Progenitor cell of endocrine pancreas (in vitro differentiated cells): ENCODE measurements at places on chromosomes 7 and 10. TPM values are rescaled to one million over a fixed set of nuclear protein-coding genes. Genes with fewer than 3 reads are reported as not detected.

ITGA8 gene
- 0.36 TPM in 1 of 2 replicates, not detected in the other for total RNA-seq

DNA sequence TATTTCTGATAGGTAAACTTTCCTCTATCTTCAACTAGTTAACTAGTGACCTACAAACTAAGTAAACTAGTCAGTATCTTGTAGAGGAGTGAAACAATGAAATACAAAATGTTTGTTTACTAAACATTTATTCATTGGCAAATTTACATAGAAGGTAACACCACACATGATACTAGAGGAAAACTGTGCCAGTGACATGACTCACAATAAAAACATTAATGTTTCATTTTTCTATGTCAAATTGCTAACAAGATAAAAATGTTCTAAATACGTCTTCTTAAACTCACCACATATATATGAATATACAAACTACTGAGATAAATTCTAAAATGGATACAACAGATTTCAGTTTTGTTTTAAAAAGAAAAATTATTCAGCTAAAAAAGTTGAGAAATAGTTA, 471.3 kb downstream of the PARD3 start:
- DNase-seq = no peak
- H3K4me1 ChIP-seq = peaks cover 31% of the 10 kb centered on the region
- H3K27me3 ChIP-seq = no peaks in the 10 kb centered on the region
- peaks cover 12% of the 10 kb centered on the region for H3K36me3 ChIP-seq
- no peak overlapping the region for H3K4me3 ChIP-seq
- H3K27ac ChIP-seq = no peak overlapping the region

- no peak overlapping the region for H3K4me3 ChIP-seq
- no peak for DNase-seq
- H3K27me3 ChIP-seq = no peaks in the 10 kb centered on the region
Measured at GRCh38 chr7:146826329-146826728, 709.7 kb downstream of the CNTNAP2 start.

DNA sequence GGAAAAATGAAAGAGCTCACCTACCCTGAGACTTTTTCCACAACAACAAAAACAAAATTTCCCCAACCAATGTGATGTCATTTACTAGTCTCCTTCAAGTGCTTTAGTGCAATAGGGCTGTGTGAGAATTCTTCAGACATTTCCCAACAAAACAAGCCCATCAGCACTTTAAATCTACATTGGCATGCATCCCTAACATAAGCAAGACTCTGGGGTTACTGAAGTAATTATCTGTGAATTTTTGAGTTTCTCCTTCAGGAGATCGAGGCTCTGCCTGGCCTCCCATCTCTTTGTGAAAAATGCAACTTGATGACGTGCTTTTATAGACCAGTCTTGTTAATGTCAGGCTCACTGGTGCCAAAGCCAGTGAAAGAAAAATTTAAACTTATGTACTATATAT, 255.6 kb downstream of the GFRA1 start:
- no peaks in the 10 kb centered on the region for H3K36me3 ChIP-seq
- no peak overlapping the region for H3K27ac ChIP-seq
- peaks cover 1% of the 10 kb centered on the region for H3K4me1 ChIP-seq
- H3K27me3 ChIP-seq = peaks cover 43% of the 10 kb centered on the region

- no peak overlapping the region for H3K4me3 ChIP-seq
- H3K27ac ChIP-seq = peak overlapping the region; percentile 92
- no peaks in the 10 kb centered on the region for H3K27me3 ChIP-seq
- peaks cover 20% of the 10 kb centered on the region for H3K4me1 ChIP-seq
Measured at GRCh38 chr7:135774284-135774683, 25.7 kb upstream of the FAM180A start.

- H3K4me1 ChIP-seq = peaks cover 2% of the 10 kb centered on the region
- no peak for DNase-seq
- H3K27ac ChIP-seq = no peak overlapping the region
Measured at GRCh38 chr10:6669269-6669859, 89.3 kb upstream of the PRKCQ start.

- peaks cover 7% of the 10 kb centered on the region for H3K4me1 ChIP-seq
- peaks cover 44% of the 10 kb centered on the region for H3K27me3 ChIP-seq
- no peaks in the 10 kb centered on the region for H3K36me3 ChIP-seq
- H3K4me3 ChIP-seq = no peak overlapping the region
- no peak for DNase-seq
Measured at GRCh38 chr7:74025146-74025545, 2.8 kb upstream of the ELN start.

- H3K4me1 ChIP-seq = peaks cover 3% of the 10 kb centered on the region
- no peak for DNase-seq
- peaks cover 12% of the 10 kb centered on the region for H3K27me3 ChIP-seq
- no peak overlapping the region for H3K4me3 ChIP-seq
Measured at GRCh38 chr10:91698258-91698657, 65.4 kb upstream of the PPP1R3C start.

- no peaks in the 10 kb centered on the region for H3K36me3 ChIP-seq
- H3K27ac ChIP-seq = no peak overlapping the region
- H3K27me3 ChIP-seq = no peaks in the 10 kb centered on the region
- no peak for DNase-seq
- H3K4me3 ChIP-seq = no peak overlapping the region
Measured at GRCh38 chr7:47689558-47689957, 107.6 kb upstream of the TNS3 start.

- no peak overlapping the region for H3K27ac ChIP-seq
- no peaks in the 10 kb centered on the region for H3K36me3 ChIP-seq
Measured at GRCh38 chr7:83936056-83936708, 258.4 kb downstream of the SEMA3A start.

DNA sequence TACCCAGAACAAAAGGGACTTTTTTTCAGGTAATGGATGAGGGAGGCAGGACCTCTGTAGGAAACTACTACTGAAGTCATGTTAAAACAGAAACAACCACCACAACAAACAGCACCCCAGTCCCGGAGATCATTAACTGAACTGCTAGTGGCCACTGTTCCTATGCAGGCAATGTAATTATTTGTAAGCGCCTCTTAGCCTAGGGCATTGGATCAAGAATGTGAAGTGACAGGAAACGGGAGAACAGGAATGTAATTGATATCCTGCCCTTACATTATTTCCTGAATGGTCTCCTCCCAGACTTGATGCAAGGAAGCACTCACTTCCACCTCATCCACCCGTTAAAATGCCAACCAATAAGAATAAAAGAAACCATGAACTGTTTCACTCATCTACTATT, 16.7 kb upstream of the GAD2 start:
- no peak for DNase-seq
- H3K36me3 ChIP-seq = peaks cover 2% of the 10 kb centered on the region
- no peak overlapping the region for H3K4me3 ChIP-seq
- no peaks in the 10 kb centered on the region for H3K4me1 ChIP-seq
- H3K27ac ChIP-seq = no peak overlapping the region

DNA sequence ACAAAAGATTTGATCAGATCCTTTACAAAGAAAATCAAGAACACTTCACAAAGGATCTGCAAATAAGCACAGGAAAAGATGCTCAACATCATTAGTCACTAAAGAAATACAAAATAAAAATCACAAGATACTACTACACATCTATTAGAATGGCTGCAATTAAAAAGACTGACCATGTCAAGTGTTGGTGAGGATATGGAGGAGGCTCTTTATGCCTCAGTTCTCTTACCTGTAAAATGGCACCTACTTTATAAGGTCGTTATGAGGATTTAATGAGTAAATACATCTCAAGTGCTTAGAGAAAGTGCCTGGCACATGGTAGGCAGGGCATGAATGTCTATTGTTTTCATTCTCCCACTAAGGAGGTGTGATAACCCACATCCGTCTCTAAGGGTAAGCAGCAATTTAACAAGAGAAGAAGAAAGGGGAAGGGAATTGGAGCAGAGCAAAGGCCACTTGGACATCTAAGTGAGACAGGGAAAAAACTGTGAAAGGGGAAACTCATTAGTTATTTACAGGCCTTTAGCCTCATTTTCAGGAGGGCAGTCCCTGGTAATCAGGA, 157.5 kb upstream of the NFE2L3 start:
- H3K27ac ChIP-seq = peak overlapping the region; percentile 88
- no peak for DNase-seq
- H3K27me3 ChIP-seq = no peaks in the 10 kb centered on the region
- H3K4me3 ChIP-seq = no peak overlapping the region

DNA sequence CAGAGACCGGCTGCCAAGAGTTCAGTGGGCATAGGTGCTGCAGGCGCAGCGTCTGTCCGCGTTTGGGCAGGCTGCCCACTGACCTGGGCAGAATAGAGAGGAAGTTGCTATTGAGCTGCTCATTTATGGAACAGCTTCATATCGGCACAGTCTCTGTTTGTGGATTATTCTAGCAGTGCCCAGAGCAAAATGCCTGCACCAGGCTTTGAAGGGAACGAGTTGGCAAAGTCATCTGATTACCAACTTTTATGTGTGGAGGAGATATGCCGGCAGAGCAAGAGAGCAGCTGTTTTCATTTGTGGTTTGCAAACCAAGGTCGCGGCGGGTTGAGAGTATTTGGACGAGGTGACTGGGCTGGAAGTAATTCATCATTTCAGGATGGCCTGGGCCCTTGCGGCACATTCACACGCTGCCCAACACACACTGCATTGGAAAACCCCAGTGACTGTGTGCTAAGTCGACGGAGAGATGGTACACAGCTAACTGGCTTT, 228.5 kb downstream of the TCERG1L start:
- H3K27me3 ChIP-seq = peaks cover 30% of the 10 kb centered on the region
- peaks cover 2% of the 10 kb centered on the region for H3K4me1 ChIP-seq
- H3K4me3 ChIP-seq = no peak overlapping the region
- no peaks in the 10 kb centered on the region for H3K36me3 ChIP-seq

SFTPA1 gene
- 0.22 TPM in 1 of 2 replicates, not detected in the other for total RNA-seq

ZC3HAV1L gene
- total RNA-seq = 16.5 and 18.2 TPM in 2 replicates

PTPN20 gene
- total RNA-seq = 0.55 TPM in 1 of 2 replicates, not detected in the other

DNA sequence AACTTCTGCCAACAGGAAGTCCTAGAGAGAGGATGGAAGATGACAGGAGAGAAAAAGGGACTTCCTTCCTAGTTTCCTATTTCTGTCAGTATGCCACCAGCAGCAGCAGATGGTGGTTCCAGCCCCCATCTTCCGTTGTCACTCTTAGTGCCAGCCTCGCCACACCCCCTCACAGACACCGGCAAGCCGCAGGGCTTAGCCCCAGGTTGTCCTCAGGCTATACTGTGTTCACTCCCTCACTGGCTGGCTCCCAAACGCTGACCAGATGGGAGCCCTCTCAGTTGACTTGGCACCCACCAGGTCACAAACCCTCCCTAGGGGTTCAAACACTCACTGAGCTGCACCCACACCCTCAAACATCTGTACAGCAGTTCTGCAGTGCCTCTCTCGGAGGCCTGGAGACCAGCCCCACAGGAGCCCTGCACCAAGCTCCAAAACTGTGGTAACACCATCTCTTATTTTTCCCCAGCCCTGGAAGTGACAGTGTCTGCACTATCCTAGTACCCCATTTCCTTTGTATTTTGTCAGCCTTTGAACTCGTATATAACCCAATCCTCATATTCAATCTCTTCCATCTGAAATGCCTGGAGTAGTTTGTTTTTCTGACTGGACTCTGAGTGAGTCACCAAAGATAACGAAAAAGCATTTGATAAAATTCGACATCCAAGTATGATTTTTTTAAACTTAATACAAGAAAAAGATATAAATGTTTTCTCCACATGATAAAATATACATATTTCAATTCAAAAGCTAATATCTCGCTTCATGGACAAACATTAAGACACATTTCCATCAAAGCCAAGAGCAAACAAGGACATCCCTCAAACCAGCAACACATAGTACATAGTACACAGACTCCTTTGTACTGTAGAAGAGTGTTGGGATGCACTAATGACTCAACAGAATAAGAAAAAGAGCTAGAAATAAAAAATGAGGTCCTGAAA, 34.5 kb downstream of the SMURF1 start:
- peaks cover 46% of the 10 kb centered on the region for H3K4me1 ChIP-seq
- no peaks in the 10 kb centered on the region for H3K27me3 ChIP-seq
- DNase-seq = no peak
- no peak overlapping the region for H3K27ac ChIP-seq

DNA sequence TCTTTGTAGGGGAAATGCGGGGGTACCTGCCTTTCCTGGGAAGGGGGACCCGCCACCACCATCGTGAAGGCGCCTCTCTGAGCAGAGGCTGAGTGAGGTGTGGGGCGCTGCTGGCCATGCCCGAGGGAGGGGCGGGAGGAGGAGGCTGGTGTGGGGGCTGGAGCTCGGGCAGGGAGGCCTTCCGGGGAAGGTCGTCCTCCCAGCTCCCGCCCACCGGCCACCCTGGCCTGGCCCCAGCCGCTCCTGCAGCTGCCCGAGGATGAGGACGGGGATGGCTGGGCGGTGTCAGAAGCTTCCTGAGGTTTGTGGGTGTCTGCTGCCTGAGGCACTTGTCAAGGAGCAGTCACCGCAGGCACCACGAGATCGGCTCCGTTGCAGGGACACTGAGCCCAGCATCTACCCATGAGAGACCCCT, 11.4 kb downstream of the PWWP2B start:
- peak overlapping the region; percentile 64 for H3K4me3 ChIP-seq
- H3K4me1 ChIP-seq = peaks cover 32% of the 10 kb centered on the region
- peak overlapping the region; percentile 98 for H3K27ac ChIP-seq
- peaks cover 7% of the 10 kb centered on the region for H3K36me3 ChIP-seq

GRCh38 chr10:61263518-61263917, 189.7 kb downstream of the TMEM26 start:
- no peaks in the 10 kb centered on the region for H3K4me1 ChIP-seq
- no peak overlapping the region for H3K27ac ChIP-seq
- no peaks in the 10 kb centered on the region for H3K36me3 ChIP-seq
- no peak for DNase-seq
- H3K27me3 ChIP-seq = no peaks in the 10 kb centered on the region

GRCh38 chr10:101228153-101228965, 904 bp downstream of the LBX1 start:
- no peak for DNase-seq
- H3K4me1 ChIP-seq = peaks cover 6% of the 10 kb centered on the region
- no peaks in the 10 kb centered on the region for H3K36me3 ChIP-seq
- H3K27me3 ChIP-seq = peaks cover 78% of the 10 kb centered on the region
- no peak overlapping the region for H3K4me3 ChIP-seq

GRCh38 chr10:34814223-34814912, 728 bp downstream of the PARD3 start:
- H3K4me3 ChIP-seq = peak overlapping the region; percentile 87
- H3K27me3 ChIP-seq = peaks cover under 1% of the 10 kb centered on the region
- H3K27ac ChIP-seq = peak overlapping the region; percentile 97
- H3K36me3 ChIP-seq = no peaks in the 10 kb centered on the region

ZNF32 gene
- 52.0 and 57.6 TPM in 2 replicates for total RNA-seq

DNA sequence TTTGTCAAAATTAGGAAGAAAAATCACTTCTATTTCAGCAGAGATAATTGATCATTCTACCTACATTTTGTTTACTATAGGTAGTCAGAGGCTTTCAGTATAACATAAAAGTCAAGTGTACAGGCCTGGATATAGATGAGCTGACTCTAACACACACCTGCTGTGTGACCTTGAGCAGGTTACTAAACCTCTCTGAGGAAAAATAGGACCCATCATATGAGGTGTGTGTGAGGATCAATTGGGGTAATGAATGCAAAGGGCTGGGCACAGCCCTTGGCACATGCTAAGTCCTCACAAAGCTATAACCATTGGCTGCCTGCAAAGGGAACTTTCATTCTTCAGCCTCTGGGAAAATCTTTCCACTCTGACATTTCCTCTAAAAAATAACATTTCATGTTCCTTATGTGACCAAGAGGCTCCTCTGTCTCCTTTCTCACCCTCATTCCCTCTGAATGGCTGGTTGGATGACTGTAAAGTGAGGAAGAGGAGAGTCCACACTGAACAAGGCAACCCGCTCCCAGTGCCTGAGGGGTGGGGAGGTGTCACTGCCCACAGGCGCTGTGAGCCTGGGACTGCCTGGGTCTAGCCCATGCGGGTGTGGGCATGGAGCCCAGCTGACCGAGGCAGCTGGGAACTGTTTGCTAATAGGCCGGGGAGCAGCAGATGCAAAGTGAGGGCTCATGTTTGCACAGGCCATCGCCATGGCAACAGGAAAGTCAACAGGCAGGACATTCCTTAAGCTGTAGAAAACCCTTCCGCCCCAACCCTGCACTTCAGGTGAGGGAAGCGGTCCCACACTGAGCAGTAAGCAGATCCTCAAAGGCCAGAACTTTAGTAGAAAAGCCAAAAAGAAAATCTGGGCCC, 36.8 kb downstream of the MYOF start:
- H3K27ac ChIP-seq = peak overlapping the region; percentile 99
- H3K36me3 ChIP-seq = peaks cover 3% of the 10 kb centered on the region
- peaks cover 52% of the 10 kb centered on the region for H3K4me1 ChIP-seq
- H3K27me3 ChIP-seq = no peaks in the 10 kb centered on the region
- peak overlapping the region; percentile 38 for H3K4me3 ChIP-seq
